Activated naive CD4-positive, alpha-beta T cell treated with Interleukin-2 at 50 U/mL for 16 hours (primary cell): ENCODE measurements at places on chromosomes 12 and 14.

GRCh38 chr14:25803386-25804018, 753.6 kb upstream of the STXBP6 start:
- no peak for DNase-seq

- DNase-seq: no peak
Observed at GRCh38 chr12:5052348-5052747, 8.7 kb downstream of the KCNA5 start.

DNA sequence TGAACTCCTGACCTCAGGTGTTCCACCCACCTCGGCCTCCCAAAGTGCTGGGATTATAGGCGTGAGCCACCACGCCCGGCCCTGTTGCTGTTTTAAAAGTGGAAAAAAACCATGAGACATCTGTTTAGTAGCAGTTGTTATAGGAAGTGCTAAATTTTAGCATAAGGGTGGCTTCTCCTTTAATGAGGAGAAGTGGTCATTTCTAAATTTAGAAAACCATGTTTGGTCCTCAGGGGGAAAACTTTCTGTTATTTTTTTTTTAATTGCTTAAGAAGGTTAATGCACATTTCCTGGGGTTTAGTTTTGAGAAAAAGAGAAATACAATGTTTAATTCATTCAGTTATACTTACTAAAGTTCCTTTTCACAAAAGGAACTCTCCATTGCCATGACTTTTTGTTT, 102.1 kb downstream of the MYRFL start:
- no peak for DNase-seq

GRCh38 chr12:60926256-60926655, 1330.4 kb downstream of the SLC16A7 start:
- DNase-seq: no peak

DNA sequence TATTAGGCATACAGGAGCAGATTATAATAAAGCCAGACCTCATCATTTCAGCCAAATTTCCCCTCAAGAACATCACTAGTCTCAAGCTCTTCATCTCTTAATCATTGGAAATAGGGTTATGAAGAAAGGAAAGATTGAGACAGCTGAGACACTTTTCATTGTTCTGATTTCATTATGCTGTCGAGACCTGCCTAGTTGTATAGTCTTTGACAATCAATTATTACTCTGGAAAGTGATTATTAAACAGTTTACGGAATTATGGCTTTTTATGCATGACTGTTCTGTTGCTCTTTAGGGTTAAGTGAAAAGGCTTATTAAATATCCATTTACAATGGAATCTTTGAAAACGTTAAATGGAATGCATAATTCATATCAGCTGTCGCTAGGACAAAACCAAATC, 48.3 kb downstream of the TTC6 start:
- DNase-seq: no peak

GRCh38 chr12:74959657-74960056, 250.0 kb downstream of the KCNC2 start:
- DNase-seq: no peak
